ENCODE measurements at places on chromosomes 3 and 15.
A peak's percentile ranks its signal among the peaks of the same experiment; 100 is the strongest.

DNA sequence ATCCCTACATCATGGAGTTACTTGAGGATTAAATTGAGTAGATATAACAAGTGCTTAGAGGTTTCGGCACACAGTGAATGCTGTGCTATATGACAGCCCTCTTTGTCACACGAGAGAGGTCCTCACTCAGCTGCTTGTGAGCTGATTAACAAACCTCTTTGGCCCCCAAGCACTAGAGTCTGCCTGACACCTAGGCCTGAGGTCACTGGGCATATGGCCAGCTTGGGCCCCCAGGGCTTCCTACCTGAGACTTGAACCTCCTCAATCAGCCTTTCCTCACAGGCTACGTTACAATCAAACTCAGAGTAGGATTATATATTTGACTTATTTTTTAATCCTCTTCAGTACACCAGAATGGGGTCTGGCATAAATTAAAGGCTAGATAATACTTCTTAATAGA is 88.8 kb downstream of the WDR72 start:
- no peak for DNase-seq

DNA sequence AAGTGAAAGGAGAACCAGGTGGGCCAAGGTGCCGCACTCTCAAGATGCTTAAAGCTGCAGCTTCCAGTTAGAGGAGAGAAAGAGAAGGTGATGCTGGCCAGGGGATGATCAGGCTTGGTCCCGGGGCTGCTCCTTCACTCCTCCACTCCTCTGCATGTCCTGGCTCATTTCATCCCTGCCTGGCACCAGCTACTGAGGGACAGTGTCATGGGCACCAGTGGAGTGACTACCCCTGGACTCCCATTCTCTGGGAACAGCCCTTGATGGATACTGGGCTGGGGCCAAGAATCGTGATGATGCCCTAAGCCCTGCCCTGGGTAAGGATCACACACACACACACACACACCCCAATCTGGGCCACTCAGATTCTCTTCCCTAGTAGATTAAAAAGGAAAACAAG is 243.7 kb downstream of the UACA start:
- no peak for DNase-seq

DNA sequence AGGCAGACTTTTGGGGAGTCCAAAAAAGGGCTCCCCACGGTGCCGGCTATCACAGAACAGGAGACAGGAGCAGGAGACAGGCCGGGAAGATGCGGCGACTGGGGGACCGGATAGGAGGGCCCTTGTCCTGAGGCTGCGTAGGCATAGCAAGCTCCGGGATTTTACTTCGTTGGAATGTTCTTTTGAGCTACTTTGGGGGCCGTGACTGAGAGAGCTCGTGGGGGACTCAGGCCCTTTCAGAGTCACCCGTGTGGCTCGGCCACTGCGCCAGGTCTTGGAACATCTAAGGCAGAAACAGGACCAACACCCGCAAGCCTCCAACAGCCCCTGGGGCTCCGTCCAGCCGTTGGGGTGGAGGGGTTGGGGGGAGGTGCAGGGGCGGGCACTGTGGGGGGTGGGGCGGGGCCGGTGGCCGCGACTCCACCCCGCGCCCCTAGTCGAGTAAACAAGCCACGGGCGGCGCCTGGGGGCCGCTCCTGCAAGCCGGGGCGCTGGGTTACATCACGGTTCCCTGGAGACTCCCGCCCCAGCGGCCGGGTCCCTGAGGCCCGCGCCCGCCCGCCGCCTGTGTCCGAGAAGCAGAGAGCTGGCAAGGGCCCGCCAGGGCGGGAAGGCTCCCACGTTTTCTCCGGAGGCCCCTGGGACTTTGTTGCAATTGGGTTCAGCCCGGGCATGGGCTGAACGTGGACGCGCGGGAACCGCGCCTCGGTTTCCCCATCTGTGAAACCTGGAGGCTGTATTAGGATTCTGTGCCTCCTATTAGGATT is 23.3 kb upstream of the C15orf39 start:
- no peak for DNase-seq

DNA sequence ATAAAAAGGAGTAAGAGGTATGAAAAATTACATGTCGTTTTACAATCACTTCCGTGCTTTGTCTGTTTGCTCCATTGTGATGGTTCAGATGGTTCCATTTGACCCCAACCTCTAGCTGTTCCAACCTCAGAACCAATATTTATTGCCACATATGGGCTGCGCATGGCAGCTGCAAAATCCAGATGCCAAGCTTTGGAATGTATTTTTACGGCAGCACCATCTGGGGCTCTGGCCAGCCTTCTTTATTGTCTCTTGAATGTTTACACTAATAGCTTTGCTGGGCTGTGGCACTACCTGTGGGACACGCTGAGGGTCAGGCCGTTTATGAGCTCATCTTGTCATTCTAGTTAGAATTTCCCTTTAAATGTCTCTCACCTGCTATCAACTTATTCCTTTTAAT is 219.8 kb downstream of the ROBO2 start:
- peak; percentile 37 for DNase-seq

GRCh38 chr3:108509263-108509662 is 1.1 kb downstream of the MYH15 start:
- DNase-seq, result peak; percentile 66

GRCh38 chr3:26984416-26985390 is 362.1 kb downstream of the LRRC3B start:
- DNase-seq, result no peak

GRCh38 chr3:99474776-99475175 is 163.6 kb upstream of the COL8A1 start:
- no peak for DNase-seq

- DNase-seq, result no peak
Measured at GRCh38 chr3:5784690-5785089, 597.2 kb downstream of the EDEM1 start.

DNA sequence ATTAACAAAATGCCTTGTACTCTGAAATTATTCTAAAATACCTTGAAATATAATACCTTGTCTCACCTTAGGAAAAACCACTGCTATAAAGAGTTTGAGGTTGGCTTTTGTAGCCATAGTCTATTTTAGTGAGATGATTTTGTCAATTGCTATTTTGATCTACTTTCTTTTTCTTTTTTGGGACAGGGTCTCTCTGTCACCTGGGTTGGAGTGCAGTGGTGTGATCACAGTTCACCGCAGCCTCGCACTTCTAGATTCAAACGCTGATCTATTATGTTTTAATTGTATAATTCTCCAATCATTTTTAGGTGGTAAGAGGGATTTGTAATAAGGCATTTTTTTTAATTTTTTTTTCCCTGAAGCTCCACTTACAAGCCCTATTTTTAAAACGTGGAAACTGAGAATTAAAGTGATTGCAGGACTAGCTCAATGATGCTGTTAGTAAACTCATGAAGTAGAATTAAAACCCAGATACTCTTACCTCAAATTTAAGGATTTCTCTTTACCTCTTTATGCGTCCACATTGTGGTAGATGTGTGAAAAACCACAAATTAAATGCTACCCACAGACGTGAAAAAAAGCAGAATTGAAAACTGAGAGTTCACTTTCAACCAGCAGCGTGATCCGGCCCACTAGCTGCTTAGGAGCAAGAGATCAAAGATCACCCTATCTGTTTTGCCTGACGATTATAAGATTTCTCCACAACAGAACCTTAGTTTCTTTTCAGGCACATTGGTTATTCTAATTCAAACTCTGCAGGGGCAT is 384.2 kb downstream of the CGGBP1 start:
- no peak for DNase-seq

GRCh38 chr3:183558495-183558894 is 3.0 kb upstream of the KLHL6 start:
- no peak for DNase-seq

DNA sequence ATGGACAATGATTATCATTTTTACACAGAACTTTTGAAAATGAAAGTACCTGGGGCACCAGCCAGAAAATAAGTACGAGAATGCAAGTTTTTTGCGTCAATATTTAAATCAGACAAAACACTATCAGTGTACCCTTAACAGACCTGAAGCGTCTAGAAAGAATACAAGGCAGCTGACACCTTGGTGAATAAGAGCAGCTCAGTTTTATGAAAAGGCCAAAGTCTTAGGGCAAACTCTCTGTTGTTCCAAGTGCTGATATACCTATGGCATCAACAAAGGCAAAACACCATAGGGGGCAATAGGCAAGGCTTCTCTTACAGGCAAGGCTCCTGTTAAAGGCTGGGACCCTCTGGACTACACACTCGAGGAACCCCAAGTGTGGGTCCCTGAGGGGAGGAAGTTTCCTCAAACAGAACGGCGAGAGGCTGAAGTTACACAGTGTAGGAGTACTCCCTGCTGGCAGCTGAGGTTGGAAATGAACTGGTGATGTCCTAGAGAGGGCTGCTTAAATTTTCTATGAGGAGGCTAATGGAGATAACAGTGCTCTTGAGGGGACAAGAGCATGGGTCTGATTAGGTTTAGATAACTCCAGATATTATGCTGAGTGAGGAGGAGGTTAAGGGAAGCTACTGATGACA is 291.0 kb downstream of the TIGIT start:
- DNase-seq, result no peak

DNA sequence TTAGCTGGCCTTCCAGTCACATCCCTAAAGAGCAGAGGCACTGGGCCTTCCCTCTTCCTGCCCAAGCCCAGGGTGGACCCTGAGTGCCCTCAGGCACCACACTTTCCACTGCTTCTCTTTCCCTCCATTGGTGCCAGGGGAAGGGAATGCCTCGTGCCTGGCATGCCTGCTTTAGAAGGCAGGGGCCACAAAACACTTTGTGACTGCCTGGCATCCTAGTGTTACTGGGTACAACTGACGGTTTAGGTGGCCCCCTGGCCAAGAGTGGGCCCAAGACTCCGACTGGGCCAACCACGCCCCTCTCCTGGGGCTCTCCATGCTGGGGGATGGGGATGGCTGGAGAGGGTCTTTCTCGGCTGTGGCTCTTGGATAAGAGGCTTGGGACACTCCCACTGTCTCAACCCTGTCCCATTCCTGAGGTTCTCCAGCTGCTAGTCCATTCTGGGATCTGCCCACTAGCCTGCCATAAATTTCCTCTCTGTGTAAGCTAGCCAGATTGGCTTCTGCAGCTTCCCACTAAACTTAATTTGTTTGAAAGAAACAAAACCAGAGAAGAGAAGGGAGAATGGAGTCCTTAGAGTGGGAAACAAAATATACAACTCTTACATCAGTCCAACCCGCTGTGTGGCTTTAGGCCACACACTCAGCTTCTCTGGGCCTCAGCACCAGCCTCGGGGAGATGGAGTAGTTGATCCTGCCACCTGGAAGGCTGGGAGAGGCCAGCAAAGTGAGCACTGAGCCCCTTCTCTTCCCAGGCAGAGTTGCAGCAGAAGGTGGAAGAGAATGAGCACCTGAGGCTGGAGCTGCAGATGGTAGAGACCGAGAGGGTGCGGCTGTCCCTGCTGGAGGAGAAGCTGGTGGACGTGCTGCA is 24.1 kb upstream of the GP9 start:
- DNase-seq, result no peak

DNA sequence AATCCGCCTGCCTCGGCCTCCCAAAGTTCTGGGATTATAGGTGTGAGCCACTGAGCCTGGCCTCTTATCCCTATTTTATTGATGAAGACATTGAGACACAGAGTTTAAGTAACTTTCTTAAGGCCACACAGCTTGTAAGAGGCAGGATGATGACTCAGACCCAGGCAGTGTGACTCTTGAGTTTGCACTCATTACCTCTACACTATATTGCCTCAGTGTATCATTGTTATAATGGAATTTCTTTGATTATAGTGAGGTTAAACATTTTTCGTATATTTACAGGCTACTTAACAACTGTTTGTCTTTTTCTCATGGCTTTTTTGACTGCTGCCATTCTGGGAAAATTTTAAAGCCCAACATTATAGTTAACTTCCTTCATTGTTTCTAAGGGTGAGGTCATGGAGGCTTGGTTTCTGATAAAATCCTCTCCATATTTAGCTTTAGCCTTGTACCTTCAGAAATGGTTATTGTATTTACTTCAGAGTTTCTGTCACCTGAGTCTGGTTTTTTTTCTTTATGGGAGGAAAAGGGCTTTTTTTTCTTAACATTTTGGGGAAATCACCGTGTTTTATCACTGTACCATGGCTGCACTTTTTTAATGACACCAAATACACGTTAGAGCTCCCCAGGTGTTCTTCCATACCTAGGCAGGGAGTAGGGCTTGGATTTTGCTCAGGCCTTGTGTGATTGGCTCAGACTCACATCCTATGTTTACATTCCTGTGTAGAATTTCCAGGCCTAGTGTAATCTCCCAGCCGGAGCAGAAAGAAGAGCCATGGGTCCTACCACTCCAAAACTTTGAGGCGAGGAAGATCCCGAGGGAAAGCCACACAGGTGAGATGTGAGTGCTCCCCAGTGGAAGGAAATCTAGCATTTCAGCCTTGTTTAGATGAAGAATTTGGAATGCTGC is 6.3 kb downstream of the ZNF774 start:
- DNase-seq, result no peak

- DNase-seq, result no peak
Measured at GRCh38 chr3:43259626-43260025, 26.7 kb upstream of the SNRK start.

- no peak for DNase-seq
Measured at GRCh38 chr3:16904423-16905417, 20.0 kb downstream of the PLCL2 start.

DNA sequence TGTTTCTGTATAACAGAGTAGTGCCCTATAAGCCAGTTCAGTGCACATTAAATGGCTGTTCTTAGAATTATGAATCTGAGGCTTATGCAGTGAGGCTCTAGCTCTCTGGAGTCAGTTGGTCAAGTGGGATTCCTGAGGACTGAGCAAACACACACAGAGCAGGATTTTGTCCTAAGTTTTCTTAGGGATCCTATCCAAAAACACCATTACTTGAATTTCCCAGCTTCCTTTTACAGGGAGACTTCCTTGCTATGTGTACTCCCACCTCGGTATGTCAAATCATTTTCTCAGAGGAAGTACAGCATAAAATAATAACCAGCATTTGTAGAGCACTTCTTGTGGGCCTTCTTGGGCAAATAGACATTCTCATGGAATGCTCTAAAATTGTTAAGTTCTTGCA is 63.1 kb upstream of the GOLGA6B start:
- no peak for DNase-seq

GRCh38 chr3:190436331-190436730 is 13.4 kb downstream of the TMEM207 start:
- no peak for DNase-seq

DNA sequence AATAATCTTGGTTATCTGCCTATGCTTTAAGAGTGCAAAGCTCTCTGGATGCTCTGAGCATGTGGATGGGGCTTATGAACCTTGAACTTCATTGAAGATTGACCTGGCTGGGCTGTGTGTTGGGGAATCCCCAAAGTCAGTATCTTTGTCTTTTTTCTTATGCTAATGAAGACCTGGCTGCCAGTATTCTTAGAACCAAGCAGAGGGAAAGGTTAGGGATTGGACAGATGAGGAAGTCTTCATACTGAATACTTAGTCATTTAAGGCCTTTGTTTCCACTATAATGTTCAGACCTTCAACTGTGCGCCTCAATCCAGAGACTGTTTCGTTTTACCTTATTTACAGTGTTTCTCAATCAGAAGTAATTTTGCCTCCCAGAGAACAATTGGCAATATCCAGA is 42.5 kb upstream of the CMTM7 start:
- no peak for DNase-seq

DNA sequence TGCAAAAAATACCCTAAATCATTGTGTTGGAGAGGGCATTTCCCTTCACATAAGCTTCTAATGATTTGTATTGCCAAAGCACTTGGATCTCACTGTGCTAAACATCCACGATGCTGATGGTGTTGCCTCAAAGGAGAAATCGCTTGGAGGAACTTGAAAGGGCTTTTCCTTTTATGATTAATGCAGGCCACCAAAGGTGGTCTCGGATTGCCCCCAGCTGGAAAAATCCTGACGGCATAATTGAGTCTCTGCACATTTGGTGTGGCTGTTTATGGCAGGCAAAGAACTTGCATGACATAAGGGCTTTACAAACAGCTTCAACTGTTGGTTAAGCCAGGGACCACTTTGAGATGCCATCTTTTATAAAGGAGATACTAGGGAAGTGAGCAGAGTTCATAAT is 664.0 kb upstream of the ADAMTS9 start:
- DNase-seq, result no peak

GRCh38 chr3:140499114-140499757 is 178.6 kb upstream of the TRIM42 start:
- DNase-seq, result peak; percentile 52
